Eye (tissue), 1 donor: ENCODE measurements at places on chromosomes 7 and 10.

DNA sequence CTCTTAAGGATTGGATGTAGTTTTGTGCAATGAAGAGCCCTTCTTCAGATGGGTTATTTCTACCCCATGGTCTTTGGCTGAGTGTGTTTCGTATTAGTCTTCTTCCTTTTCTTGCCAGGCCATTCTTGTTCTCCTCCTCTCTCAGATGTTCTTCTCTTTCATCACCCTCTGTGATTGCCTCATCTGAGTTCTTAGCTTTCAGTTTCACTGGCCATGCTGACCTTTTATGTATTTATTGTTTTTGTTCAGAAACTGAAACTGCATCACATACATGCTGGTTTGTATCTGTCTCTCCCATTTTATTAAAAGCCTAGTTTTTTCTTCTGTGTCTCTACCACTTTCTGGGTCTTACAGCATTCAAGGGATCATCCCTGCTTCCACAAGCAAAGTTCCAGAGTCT lies 21.7 kb upstream of the PCGF5 start:
- DNase-seq, result no peak

GRCh38 chr7:88184848-88185304 lies 35.0 kb downstream of the SRI start:
- no peak for DNase-seq

GRCh38 chr10:84296091-84296981 lies 32.1 kb upstream of the CCSER2 start:
- no peak for DNase-seq

DNA sequence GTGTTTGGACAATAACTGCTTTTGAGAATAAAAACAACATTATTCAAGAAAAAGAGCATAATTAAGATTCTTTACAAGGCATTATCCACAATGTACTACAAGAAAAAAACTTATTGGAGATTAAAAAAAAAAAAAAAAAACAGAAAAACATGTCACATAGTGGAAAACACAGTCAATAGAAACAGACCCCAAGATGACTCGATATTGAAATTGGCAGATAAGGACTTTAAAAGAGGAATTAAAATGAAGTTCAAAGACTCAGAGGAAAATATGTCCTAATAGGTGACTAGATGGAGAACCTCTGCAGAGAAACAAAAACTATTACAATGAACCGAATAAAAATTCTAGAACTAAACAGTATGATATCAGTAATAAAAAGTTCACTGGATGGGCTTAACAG lies 248.9 kb downstream of the CALN1 start:
- peak; percentile 6 for DNase-seq

GRCh38 chr7:1516586-1517251 lies 12.5 kb upstream of the INTS1 start:
- no peak for DNase-seq

DNA sequence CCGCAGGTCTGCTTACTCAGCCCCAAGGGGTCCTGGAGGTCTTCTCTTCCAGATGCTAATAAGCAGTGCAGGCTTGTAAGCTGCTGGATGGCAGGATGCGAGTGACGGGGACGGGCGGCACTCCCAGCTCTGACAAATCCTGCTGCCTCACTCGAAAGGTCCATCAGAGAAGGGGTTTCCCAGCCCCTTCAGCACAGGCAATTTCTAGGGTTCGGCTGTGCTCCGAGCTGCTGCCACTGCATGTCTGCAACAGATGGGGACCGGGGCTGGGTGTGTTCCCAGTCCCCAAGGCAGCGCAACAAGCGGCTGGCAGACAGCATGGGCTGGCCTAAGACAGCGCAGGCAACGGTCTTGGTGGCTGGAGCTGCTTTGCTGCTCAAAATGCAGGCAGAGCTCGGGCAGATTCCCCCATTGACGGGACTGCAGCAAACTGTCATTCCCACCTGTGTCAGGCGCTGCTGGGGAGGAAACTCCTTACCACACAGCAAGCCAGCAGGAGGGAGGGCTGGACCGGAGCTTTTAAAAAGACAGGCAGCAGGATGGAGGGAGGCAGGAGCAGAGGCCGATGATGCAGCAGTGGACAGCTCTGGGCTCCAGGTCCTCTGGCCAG lies 62.4 kb downstream of the PRKAG2 start:
- peak; percentile 72 for DNase-seq

DNA sequence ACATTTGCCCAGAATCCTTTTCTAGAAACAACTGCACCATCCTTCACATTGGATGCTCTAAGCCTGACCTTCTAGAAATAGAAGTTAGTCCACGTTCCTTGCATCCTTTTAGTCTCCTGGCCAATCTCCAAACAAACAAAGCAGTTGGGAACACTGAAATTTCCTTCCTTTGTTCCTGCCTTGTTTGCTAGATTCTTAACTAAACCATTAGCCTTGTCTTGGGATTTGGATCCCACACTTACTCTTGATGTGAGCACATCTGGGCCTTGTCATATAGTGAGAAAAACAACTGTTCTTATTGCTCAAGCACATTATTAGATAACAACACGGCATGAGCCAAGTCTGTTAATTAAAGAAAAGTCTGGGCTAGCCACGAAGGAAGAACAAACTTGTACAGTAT lies 319.3 kb upstream of the GHITM start:
- no peak for DNase-seq

DNA sequence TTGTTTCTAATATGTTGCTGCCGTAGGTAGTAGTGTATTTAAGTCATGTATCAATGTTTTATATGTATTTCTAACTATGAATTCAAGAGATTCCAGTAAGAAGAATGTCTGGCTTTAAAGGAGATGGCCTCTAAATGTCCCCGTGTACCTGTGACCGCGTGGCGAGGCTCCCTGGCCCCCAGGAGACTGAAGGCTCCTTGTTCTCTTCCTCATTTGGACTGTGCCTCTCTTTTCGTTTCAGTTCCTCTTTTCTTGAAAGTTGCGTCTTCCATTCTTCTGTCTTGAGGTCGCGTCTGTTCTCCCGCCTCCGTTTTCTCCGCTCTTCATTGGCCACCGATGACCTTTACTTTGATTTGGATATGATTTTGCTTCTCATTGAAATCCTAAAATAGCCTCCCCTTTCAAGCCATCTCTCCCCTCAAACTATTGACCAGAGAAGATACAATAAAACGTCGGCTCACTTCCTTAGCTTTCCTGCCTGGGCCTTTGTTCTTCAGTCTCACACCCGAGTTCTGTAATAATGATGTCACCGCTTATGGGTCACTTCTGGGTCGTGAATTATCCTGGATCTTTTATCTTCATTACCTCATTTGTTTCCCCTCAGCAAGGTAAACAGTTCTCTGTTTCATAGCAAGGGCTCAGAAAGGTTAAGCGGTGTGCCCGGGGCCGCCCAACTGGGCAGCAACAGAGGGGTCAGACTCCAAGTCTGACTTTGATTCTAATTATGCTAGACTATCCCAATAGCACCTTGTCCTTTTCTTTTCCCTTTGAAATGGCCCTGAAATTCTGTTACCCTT lies 28.7 kb downstream of the WIPI2 start:
- DNase-seq, result peak; percentile 63

DNA sequence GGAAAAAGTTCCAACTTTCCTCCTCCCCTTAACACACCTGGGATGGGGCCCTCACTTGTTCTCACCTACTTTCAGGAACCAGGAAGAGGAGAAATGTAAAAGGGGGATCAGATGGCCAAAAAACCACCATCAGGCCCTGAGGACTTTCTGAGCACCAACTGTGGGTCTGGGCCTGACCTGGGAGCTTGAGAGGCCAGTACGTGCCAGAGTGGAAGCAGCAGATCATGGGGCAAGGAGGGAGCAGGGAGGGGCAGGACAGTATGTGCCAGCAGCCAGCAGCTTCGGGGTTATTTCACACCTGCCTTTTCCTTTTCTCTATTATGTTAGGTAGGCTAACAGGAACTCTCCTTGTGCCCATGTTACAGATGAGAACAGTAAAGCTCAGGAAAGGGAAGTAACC lies 118.8 kb upstream of the UNC5B start:
- no peak for DNase-seq

- DNase-seq, result no peak
Measured at GRCh38 chr7:30780941-30781340, 9.7 kb downstream of the MINDY4 start.

GRCh38 chr10:44383749-44384600 lies 922 bp downstream of the CXCL12 start:
- peak; percentile 71 for DNase-seq

DNA sequence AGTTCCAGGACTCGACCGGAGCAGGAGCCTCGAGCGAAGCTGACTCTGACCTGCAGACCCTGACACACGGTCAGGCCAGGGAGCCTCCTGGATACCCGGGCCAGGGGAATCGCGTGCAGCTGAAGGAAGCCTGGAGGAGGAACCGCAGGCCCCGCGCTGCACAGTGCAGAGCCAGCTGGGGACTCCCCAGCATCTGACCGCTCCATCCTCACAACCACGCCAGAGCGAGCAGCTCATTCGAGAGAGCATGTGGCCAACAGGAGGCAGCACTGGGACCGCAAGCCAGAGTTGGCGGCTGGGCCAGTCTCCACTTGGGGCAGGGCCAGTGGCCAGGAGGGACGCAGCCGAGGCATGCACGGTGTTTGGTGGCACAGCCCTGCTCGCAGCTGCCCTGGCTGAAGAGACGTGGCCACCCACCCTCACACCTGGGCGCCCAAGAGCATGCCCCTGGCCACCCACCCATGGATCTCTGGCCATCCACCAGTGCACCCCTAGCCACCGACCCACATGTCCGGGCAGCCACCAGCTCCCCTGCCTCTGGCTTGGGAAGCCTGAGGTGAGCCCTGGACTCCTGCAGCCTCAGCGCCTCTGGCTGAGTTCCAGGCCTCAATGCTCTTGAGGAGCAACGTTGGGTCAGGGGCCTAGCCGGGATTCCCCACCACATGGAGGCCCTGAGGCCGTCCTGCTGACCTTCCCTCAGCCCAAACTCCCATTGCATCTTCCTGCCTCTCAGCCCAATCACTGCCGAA lies 213.9 kb downstream of the ELFN1 start:
- no peak for DNase-seq

DNA sequence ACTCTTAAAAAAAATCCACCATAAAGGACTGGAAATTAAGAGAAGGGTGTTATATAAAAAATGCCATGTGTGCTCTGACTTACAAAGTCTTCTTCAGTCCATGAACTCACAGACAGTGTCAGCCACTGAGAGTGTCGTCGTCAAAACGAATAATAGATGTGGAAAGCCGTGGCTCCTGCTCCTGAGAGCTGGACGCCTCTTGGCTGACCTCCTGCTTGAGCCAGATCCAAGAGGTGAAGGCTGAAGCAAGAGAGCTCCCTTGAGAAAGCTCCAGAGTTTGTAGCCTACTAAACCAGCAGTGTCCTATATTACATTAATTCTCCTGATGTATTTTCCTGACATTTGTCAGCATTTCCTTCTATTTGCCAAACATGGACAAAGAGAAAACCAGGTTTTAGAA lies 234.3 kb upstream of the C7orf33 start:
- DNase-seq, result no peak

DNA sequence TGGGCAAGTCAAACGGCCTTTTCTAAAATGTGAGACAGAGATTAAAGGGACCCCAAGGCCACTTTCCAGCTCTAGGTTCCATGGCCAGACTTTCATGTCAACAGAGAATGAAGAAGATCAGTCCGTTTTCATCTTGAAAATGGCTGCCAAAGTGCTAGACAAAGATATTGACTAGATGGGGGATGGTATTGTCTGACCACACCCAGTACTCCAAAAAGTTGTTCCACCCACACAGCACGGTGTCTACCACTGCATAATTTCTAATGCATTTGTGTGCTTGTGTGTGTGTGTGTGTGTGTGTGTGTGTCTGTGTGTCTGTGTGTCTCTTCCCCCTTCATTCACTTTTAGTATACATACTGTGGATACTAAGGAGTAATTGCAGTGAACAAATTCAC lies 1.3 kb downstream of the COL1A2 start:
- peak; percentile 71 for DNase-seq

DNA sequence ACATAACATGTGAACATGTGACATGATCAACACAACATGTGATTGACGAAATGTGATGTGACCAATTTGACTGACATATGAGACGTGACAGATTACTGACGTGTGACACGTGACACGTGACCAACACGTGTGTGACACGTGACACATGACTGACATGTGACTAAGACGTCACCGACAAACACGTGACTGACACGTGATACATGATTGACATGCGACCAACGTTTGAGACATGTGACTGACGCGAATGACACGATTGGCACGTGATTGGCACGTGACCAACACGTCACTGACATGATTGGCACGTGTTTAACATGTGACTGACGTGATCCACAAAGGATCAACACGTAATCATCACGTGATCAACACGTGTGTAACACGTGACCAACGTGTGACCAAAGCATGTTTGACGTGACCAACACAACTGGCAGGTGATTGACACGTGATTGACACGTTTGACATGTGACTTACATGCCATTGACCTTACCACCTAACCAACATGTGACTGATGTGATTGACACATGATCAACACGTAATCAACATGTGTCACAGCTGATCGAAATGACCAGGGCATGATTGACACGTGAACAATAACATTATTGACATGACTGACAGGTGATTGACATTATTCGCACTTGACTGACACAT lies 23.7 kb downstream of the CRPPA start:
- peak; percentile 52 for DNase-seq

- no peak for DNase-seq
Measured at GRCh38 chr7:130595986-130596385, 72.6 kb downstream of the COPG2 start.

DNA sequence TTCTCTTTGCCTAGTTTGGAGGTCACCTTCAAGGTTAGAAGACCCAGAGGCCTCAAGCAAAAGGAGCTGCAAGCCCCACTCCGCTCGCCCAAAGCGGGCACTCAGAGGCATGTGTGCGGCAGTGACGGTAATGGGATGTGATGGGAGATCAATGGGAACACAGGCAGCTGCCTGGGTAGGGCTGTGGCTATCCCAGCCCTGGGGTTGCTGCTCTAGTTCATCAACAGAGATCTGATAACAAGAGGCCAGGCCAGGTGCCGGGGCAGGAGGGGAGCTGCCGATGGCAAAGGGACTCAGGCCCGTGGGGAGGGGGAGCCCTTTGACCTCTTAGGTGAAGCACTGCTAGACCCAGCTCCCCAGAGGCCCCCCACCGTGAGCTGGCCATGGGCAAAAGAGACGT lies 52.0 kb upstream of the GNA12 start:
- peak; percentile 95 for DNase-seq

DNA sequence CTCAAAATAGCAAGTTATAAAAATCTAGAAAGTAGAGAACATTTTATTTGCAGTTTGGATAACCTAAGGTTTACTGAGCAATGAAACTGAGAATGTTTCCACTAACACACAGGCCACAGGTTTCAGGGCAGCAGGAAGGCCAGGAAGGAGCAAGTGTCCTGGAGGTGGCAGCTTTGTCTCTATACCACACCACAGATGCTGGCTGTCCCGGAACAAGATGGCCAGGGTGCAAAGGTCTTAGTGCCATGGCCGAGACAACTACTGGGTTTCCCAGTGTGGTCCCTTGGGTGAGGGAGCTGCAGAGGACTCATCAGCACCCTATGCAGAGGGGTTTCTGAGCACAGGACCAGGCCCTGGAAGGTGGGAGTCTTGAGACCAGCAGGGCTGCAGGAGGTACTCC lies 92.0 kb downstream of the CTBP2 start:
- DNase-seq, result no peak

GRCh38 chr10:98488669-98489430 lies 42.1 kb upstream of the HPS1 start:
- no peak for DNase-seq

- DNase-seq, result no peak
Measured at GRCh38 chr7:139421123-139421522, 61.4 kb downstream of the LUC7L2 start.

- DNase-seq, result peak; percentile 36
Measured at GRCh38 chr7:14242175-14242574, 252.7 kb upstream of the ETV1 start.

GRCh38 chr7:13713092-13713491 lies 276.4 kb downstream of the ETV1 start:
- no peak for DNase-seq
